ENCODE measurements at places on chromosomes 12 and 14.

DNA sequence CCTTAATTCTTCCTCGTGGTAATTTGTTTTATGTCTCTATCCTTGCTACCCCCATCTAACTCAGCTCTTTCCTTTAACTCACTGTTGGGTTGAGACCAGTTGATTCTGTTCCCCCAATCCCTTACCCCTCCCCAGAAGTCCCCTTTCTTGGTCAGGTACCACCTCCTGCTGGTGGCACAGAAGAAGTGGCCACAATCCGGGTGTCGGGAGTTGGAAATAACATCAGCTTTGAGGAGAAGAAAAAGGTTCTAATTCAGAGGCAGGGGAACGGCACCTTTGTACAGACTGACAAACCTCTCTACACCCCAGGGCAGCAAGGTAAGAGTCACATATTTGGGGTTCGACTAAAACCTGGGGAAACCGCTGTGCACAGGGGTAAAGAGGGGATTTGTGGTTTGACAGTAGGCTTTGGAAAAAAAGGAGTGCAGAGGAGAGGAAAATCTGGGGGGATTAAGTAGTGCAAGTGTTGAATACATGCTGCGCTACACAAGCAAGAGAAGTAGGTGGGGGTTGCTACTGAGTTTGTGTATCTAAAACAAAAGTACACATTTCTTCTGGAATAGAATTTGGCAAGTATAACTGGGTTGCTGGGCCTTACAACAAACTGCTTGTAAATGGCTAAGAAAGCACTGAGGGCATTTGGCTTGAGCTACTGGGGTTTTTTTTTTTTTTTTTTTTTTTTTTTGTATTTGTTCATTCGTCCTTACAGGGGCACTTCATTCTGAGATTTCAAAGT, 1.3 kb downstream of the A2ML1 start:
- no peak overlapping the region for H3K27ac ChIP-seq
- no peaks in the 10 kb centered on the region for H3K4me1 ChIP-seq
- H3K27me3 ChIP-seq = no peaks in the 10 kb centered on the region

- H3K4me1 ChIP-seq = no peaks in the 10 kb centered on the region
- H3K27ac ChIP-seq = no peak overlapping the region
- DNase-seq = no peak
Observed at GRCh38 chr12:95312656-95313055, 95.0 kb downstream of the VEZT start.

- H3K4me3 ChIP-seq = no peak overlapping the region
- no peak for DNase-seq
- H3K27ac ChIP-seq = no peak overlapping the region
- no peaks in the 10 kb centered on the region for H3K27me3 ChIP-seq
- no peaks in the 10 kb centered on the region for H3K36me3 ChIP-seq
- no peaks in the 10 kb centered on the region for H3K4me1 ChIP-seq
Observed at GRCh38 chr12:69834147-69834546, 9.1 kb downstream of the MYRFL start.

- H3K4me1 ChIP-seq = no peaks in the 10 kb centered on the region
- DNase-seq = no peak
- no peak overlapping the region for H3K4me3 ChIP-seq
- no peak overlapping the region for H3K27ac ChIP-seq
- no peaks in the 10 kb centered on the region for H3K27me3 ChIP-seq
Observed at GRCh38 chr12:127063339-127064072, 1203.5 kb upstream of the TMEM132C start.

GRCh38 chr12:108599541-108599940, 1.7 kb upstream of the TMEM119 start:
- no peak overlapping the region for H3K27ac ChIP-seq
- no peak for DNase-seq
- no peak overlapping the region for H3K4me3 ChIP-seq
- peaks cover 2% of the 10 kb centered on the region for H3K36me3 ChIP-seq
- peaks cover 40% of the 10 kb centered on the region for H3K4me1 ChIP-seq

- H3K4me3 ChIP-seq = no peak overlapping the region
- no peak for DNase-seq
- no peak overlapping the region for H3K27ac ChIP-seq
- H3K27me3 ChIP-seq = no peaks in the 10 kb centered on the region
Observed at GRCh38 chr12:2919249-2919648, 28.6 kb downstream of the TULP3 start.
